Activated CD4-positive, alpha-beta T cell treated with anti-CD3 and anti-CD28 coated beads, Interleukin-2, Interleukin-4, amounts not matched to agents 100 ng/mL and 50 ng/mL, durations not matched to agents 16 hours and 8 hours (primary cell): ENCODE measurements at places on chromosomes 2 and 18.

- no peak for DNase-seq
These were observed 1027.1 kb downstream of the TMEM182 start for GRCh38 chr2:103788951-103789350.

GRCh38 chr2:12834239-12834638 lies 117.5 kb downstream of the TRIB2 start:
- DNase-seq = no peak

GRCh38 chr18:32393407-32393806 lies 77.3 kb downstream of the GAREM1 start:
- no peak for DNase-seq

- no peak for DNase-seq
These were observed 281.0 kb downstream of the ALK start for GRCh38 chr2:29640360-29640759.

DNA sequence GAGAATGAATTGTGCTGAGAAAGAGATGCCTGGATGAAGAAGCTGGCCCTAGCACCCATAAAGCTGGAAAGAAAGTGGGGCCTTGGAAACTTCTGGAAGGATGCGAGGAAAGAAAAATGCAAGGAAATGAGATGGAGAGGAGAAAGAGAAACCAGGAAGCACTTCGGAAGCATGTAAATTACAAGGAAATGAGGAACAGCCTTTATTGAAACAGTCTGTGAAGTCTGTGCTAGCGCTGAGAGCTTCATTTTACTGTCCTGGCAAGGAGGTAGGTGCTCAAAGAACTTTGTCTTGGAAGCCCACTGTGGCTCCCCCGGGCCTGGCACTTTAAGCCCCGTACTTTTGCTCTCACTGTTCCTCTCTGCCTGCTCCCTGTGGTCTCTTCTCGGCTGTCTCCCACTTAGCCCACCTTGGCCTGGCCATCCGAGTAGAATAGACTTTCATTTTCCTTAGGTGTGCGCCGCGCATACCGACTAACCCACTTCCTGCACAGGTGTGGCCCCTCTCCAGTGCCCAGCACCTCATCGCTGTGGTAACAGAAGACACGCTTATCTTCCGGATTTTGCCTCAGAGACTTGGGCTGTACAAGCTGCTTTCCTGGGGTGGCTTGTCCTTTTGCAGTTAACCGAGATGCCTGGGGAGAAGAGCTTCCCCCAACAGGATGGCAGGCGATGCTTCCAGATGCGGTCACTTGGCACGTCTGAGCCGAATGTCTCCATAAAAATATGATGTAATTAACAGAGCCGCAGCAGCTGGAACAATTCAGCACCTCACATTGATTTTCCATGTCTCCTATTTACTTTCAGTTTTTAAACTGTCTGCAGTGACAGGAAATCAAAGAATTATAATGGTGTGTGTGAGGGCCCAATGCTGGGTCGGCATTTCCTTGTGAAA lies 199.6 kb downstream of the HRH4 start:
- peak; percentile 11 for DNase-seq

GRCh38 chr2:137437386-137437785 lies 526.9 kb upstream of the HNMT start:
- no peak for DNase-seq

GRCh38 chr2:237706257-237706656 lies 78.9 kb downstream of the LRRFIP1 start:
- no peak for DNase-seq

GRCh38 chr2:177799531-177799930 lies 273.0 kb downstream of the PDE11A start:
- DNase-seq = peak; percentile 3

- DNase-seq = no peak
These were observed 46.1 kb downstream of the NABP1 start for GRCh38 chr2:191724015-191724414.

DNA sequence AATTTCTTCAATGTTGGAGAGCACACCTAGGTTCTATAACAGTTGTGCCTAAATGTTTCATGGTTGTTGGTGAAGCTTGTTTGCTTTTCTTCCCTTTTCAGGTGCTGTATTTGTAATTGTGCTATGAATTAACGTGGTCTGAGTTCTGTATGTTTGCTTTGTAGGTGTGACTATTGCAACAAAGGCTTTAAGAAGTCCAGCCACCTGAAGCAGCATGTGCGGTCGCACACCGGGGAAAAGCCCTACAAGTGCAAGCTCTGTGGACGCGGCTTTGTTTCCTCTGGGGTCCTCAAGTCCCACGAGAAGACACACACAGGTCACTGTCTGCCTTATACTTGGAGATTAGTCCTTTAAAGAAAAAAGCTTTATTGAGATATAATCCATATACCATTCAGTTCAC lies 91.2 kb downstream of the ZNF236 start:
- no peak for DNase-seq

GRCh38 chr2:132871831-132872230 lies 201.8 kb upstream of the LYPD1 start:
- no peak for DNase-seq

DNA sequence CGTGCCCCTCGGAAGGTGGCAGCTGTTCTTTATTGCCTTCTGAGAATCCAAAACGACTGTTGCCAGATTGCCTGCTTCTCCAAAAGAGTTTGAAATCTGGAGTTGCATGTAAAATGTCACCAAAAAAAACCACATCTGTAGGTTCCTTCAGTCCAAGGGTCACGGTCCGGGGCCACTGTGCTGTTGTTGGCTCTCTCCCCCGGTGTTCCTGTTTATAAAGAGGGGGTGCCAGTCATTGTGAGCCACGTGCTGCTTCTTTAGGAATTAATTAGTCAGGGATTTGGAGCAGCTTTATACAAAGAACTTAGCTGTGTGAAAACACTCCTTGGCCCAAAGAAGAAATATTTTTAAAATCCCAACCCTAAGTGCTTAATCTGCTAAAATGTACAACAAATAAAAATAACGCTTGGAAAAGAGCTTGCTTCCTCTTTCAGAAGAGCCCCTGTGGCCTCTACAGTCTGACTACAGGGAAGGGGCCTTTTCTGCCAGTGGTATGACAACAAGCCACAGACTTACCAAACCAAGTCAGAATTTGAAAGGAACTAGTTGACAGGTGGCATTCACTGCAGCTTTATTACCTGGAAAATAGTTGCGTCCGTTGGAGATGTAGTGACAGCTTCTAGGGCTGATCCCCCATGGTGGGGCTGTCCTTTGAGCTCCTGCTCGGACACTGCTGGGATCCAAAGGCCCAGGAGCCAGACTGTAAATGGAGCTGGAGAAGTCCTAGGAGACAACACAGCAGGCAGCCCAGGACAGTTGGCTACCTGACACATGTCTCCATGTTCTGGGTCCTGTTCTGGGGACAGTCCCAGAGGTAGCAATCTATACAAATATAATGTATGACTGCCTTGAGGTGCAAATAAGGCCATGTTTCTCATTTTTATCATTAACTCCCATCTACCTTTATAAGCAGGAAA lies 84.5 kb upstream of the SLC1A4 start:
- DNase-seq = peak; percentile 25

GRCh38 chr2:2579814-2580213 lies 248.7 kb upstream of the MYT1L start:
- no peak for DNase-seq

DNA sequence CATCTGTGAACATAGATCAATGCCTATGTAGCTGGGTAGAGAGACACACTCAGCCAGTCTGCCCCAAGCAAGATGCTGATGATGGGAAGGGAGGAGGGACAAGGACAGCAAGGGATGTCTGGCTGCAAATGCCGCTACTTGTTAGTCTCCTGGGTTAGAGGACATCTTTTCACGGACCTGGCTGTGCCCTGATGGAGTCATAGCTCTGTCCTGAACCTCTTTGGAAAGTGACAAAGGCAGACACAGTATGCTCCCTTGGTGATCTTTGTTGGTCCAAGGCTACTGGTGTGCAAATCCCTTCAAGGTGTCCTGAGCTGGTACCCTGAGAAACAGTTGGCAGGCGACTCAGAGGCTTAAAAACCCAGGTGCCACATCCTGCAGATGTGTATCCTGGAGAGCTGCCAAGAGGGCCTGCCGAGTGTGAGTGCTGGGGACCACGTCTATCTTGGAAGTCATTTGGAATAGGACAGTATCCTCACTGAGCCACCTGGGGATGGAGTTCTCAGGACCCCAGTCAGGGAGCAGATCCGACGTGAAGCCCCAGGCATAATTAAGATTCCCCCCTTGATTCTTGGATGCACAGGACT lies 10.8 kb downstream of the FOSL2 start:
- DNase-seq = no peak

GRCh38 chr2:144006139-144006538 lies 513.8 kb downstream of the ZEB2 start:
- DNase-seq = no peak

- DNase-seq = no peak
These were observed 397.2 kb upstream of the CDH19 start for GRCh38 chr18:67001052-67001451.

DNA sequence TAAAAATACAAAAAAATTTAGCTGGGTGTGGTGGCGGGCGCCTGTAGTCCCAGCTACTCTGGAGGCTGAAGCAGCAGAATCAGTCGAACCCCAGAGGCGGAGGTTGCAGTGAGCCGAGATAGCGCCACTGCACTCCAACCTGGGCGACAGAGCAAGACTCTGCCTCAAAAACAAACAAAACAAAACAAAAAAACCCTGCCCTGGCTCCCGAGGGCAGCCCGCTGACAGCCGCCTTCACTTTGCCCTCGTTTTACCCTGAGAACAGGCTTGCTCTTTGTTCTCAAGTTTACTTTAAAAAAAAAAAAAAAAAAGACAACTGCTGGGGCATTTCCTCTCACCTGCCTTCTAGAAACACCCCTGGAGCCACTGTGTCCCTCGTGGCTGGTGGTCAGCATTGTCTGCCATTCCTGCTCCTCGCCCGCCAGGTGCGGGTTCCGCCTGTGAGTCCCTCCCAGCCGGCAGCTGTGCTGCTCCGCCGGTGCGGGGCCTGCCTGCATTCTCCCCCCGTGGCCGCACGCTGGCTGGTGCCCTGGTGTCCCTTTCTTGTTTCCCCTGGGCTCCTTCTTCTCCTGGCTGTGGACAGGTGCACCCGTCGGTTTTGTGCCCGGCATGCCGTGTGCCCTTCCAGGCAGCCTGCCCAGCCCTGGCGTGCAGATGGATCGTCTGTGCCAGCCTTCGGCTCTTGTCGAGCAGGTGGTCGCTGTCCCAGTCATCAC lies 105.7 kb downstream of the USP40 start:
- no peak for DNase-seq

- no peak for DNase-seq
These were observed 50.2 kb downstream of the CENPO start for GRCh38 chr2:24843330-24843860.

GRCh38 chr2:216486708-216487107 lies 11.9 kb upstream of the RPL37A start:
- no peak for DNase-seq

GRCh38 chr2:8544786-8545694 lies 136.8 kb upstream of the ID2 start:
- DNase-seq = peak; percentile 95

DNA sequence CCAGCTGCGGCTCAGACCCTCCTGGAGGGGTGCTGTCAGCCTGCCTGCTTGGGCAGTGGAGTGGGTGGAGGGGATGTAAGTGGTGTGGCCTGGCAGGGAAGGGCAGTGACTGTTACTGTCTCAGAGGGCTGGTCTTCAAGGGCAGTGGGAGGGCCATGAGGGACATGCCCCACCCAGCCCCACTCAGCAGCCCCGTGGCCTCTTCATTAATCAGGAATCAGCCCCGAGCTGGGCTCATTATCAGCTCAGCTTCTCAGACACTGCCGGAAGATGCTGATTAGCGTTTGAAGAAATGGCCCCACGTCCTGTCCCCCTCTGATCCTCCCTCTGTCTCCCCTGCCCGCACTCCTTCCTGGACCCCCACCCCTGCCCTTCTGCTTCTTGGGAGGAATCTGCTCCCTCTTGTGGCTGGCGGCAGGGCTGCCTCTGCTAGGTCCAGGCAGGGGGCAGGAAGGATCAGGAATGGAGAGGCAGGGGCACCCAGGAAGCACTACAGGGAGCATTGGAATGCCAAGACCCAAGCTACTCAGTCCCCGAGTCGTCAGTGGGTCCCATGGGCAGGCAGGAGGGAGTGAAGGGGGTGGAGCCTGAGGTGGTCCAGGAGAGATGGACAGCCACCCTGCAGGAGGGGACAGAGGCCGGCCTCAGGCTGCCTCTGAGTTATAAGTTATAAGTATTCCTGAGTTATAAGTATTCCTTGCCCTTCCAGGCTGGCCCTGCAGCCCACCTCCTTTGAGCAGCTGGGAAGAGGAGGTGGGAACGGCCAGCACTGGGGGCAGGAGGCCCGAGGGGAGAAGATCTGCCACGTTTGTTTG lies 7.0 kb downstream of the ASIC4 start:
- DNase-seq = no peak

- no peak for DNase-seq
These were observed 87.0 kb upstream of the ITGA6 start for GRCh38 chr2:172340394-172340793.

- DNase-seq = no peak
These were observed 5.0 kb downstream of the EMILIN2 start for GRCh38 chr18:2851771-2852170.

- DNase-seq = no peak
These were observed 382.6 kb downstream of the RAD51AP2 start for GRCh38 chr2:17135619-17136018.

GRCh38 chr2:149513461-149513860 lies 74.1 kb downstream of the MMADHC start:
- DNase-seq = no peak

DNA sequence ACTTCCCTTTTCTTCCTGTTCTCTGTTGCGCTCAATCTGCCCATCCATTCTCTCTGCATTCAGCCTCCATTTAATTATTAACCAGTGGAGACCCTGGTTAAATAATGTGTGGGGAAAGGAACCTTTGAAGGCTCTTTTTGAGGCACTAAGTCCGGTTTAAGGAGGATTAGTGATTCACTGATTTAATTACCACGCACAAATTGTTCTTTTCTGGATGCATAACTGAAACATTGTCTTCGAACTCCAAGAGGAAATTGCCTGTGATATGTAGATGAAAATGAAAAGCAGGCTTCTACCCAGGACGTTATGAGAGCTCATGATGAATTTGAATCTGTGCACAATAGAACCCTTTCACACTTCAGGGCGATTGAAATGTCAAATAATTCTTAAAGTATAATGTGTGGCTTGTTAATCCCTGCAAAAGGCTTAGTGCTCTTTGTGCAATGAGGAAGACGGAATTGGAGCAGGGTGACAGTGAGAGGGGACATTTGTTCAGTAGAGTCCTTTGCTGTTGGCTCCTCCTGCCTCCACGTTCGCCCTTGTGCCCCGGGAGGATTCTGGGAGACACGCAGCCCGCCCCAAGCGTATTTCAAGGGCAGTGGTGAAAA lies 51.1 kb upstream of the ZNF236 start:
- no peak for DNase-seq

DNA sequence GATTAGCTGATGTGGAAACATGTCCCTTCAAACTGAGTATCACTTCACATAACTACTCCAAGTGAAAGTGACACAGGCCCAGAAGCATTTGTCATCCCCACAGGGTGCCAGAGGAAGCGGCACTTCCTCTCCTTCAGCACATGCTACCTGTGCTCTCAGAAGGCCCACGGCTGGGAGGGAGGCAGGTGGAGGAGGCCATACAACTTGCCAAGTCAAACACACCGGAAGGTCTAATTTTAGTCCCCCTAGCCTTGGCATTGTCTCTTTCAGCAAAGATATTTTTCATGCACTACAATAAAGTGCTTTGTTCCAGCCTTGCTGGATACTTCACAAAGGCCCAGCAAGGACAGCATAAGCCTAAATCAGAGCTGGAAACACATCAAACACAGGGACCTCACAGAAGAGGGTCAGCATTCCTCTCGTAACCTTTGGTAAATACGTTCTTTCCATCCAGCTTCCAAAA lies 38.0 kb downstream of the VSNL1 start:
- DNase-seq = no peak

- no peak for DNase-seq
These were observed 47.5 kb upstream of the TMEM178A start for GRCh38 chr2:39618236-39618635.
